ENCODE measurements at places on chromosomes 3 and 15.
A peak's percentile ranks its signal among the peaks of the same experiment; 100 is the strongest.

DNA sequence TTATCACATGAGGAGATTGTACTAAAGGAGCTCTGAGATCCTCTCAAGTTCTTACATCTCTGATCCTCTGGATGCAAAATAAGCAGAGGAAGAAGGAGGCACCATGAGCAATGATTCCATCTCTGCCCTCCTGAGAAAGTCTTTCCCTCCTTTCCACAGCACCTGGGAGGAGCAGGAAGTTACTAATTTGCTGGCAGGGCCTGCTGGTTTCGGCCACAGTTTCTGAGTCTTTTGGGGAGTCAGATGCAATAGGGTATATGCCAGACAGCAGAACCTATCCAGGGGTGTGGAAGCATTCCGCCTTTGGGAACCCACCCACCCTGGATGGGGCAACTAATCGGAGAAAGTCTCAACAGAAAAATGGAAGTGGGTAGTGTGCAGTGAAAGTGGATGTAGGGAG lies 38.5 kb upstream of the SPTSSB start:
- no peak for DNase-seq

DNA sequence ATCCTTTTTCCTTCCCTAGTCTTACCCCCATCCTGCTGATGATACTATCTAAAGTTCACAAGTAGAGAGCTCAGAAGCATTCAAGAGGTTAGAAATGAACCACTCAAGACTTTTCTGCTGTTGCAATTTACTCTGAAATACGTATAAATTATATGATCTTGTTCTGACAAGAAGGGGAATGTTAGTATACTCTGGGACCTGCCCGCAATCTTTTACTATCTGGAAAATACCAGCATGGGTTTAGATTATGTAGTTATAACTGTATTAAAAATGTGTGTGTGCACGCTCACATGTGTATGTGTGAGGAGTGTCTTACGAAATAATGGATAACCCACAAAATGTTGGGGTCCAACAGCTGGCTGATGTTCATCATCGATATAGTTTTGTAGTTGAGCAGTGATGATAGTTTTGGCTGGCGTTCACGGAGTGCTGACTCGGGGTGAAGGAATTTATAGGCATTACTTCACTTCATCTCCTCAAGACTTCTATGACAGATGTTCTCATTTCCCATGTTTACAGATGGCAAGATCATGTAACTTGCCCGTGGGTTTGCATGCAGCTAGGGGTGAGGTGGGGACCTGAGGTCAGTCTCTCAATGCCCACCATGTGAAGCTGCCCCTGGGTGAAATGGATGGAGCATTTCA lies 297.5 kb upstream of the LYSMD4 start:
- no peak for DNase-seq

- DNase-seq, result no peak
These were observed 29.8 kb downstream of the GOLGA8S start for GRCh38 chr15:23384371-23384770.

DNA sequence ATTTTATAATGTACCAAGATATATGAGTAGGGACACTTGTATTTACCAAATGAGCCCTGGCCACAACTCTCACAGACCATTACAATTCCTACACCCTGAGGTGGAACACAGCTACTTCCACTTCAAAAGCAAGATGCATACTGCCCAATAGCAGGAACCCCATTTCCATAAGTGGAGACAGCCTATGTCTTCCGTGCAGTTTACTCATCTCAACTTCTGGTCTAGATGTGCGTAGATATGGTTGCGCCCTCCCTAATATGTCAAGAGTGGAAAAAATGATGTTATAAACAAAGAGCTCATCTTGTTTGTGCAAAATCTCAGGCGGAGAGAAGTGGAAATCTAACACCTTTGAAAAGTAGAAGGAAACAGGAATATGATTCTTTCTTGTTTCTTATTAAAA lies 44.6 kb downstream of the RAB27A start:
- no peak for DNase-seq

DNA sequence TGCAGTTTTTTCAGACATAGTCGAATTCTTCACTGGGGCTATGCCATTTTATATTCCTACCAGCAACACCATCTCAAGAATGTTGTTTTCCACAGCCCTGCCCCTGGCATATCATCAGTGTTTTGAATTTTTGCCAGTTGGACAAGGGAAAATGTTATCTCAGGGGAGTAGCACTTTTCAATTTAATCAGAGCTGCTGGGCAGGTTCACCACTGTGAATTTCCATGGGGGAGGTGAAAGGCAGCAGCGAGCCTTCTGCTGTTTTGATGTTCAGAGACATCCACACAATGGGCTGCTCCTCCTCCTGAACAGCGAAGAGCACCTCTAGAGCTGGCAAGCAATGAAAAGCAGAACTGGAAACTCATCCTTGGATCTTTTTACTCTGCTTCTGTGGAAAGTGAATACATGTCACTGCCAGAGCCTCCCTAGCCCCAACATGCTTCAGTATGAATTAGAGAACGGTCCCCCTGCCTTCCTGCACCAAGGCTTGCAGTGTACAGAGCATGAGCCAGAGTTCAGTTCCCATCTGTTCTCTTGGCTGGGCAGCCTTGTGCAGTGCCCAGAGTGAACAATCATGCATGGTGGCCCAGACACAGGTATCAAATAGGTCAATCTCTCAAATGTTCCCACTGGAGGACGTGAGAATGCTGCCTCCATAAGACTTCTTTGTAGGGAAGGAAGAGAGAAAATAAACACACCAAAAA lies 56.1 kb upstream of the RAD18 start:
- no peak for DNase-seq

DNA sequence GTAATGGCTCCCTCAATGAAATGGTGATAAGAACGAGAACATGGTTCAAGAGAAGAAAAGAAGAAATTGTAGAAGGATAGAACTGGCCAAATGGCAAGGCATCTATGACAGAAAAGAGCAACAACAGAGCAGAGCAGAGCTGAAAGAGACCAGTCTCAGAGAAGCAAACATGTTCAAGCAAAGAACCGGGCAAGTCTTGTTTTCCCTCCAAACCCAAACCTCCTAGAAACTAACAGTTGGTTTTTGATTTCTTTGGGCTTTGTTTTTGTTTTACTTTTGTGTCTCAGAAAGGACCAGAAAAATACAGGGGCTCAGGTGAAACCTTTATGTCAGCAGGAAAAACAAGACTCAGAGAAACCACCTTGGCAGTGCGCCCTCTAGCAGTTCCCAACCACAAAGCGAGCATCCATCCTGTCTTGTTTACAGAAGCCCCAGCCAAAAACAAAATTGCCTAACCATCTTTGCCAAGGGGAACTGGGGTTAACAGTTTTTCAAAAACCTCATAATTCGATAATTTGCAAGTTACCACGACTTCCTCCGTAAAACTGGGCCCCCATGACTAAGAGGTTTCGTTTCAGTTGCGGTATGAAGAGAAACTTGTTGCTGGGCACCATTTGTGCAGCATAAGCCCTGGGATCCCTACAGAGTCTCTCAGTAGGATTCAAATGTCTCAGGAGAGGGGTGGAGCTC lies 159.2 kb upstream of the SLC24A5 start:
- peak; percentile 30 for DNase-seq

DNA sequence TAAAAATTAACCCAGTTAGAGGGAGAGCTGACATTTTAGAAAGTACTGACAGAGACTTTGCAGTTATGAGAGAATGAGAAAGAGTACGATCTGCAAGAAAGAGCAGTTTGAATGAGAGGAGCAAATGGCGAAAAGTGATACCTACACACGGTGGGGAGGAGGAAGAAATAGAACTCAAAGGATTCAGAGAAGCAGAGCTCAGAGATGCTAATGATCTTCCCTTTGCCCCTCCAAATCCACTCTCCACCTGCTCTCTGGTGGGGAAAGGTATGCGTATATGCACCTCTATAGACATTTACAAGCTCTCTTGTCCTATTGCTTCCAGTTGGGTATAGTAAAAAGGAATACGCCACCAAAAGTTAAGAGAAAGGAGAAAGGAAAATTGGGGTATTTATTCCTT lies 123.3 kb upstream of the TTC14 start:
- no peak for DNase-seq

- DNase-seq, result no peak
These were observed 8.6 kb upstream of the ISG20 start for GRCh38 chr15:88630141-88630721.

DNA sequence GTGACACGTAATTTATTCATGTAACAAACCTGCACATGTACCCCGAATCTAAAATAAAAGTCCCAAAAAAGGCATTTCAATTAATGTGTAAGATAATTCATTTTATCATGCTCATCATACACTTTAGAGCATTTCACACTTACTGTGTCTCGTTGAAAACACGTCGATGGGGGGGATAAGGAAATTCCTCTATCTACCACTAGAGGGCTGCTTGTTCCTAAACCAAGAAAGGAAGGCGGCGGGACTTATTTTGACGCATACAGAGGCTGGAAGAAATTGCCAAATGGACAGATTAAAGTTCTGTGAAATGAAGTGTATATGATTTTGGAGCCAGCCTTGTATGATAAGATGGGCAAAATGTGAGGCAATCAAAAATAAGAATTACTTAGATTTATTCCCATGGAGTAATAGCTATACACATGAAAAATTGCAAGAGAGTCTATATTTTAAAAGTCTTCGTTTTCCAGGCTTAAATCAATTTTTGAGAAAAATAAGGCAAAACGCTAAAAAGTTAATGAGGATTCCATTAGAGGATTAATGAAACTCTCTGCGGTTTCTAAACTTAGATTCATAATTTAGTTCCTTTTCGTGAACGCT lies 346.8 kb downstream of the CNTN3 start:
- peak; percentile 28 for DNase-seq

- DNase-seq, result no peak
These were observed 87.6 kb downstream of the NEK11 start for GRCh38 chr3:131114256-131114655.

- no peak for DNase-seq
These were observed 8.5 kb downstream of the VEPH1 start for GRCh38 chr3:157494581-157495281.

DNA sequence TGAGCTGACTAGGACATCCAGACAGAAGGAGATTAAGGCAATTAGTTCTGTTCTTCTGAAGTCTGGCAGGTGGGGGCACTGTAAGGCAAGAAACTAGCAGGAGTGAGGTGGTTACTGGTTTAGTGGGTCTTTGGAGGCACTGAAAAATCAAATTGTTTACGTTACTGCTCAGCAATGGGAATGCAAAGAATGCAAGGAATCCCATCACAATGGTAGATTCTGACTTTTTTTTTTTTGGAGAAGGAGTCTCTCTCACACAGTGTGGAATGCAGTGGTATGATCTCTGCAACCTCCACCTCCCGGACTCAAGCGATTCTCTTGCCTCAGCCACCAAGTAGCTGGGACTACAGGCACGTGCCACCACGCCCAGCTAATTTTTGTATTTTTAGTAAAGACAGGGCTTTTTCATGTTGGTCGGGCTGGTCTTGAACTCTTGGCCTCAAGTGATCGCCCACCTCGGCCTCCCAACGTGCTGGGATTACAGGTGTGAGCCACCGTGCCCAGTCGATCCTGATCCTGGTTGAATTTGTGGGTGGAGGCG lies 16.4 kb downstream of the FAM107A start:
- no peak for DNase-seq

- no peak for DNase-seq
These were observed 55.0 kb downstream of the FLNB start for GRCh38 chr3:58063022-58063815.

DNA sequence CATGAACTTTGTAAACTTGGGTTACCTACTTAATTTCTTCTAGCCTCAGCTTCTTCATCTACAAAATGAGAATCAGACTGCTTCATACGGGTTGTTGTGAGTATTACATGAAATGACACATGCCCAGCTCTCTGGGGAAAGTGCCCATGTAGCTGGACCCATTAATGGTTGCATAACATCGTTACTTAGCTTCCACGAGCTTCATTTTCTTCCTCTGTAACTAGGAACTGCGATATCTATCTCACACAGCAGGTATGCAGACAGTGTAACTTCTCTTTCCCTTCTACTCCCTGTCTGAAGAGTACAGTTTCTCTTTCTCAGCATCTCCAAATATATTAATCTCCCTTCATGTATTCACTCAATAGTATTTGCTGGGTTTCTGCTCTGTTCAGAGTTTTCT lies 37.9 kb upstream of the DLG1 start:
- no peak for DNase-seq

DNA sequence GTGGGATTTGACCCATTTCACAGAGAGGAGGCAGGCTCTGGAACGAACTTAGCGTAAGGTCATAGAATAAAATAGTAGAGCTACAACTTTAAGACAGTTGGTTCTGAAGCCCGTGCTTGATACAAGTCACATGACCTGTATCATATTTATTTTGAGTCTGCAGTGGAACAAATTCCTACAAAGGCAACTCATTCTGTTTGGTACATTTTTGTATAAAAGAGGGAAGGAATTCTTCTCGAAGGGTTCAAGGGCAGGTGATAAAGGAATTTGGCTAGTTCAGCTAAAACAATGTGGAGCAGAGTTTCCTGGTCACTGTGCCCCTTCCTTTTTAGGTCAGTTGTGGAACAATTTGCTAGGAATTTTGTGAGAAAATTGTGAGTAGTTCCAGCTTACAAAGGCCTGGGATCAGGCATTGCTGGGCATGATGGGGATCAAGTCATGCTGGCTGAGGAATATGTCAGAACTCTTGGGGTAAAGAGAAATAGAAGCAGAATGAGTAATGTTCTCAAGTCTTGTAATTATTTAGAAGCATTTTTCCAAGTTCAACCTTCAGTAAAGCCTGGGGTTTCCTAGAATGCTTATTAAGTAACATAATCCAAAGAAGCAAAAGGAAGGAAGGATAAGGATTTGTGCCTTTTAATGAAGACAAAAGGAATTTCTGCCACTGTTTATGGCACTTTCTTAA lies 19.1 kb downstream of the USP3 start:
- DNase-seq, result no peak

DNA sequence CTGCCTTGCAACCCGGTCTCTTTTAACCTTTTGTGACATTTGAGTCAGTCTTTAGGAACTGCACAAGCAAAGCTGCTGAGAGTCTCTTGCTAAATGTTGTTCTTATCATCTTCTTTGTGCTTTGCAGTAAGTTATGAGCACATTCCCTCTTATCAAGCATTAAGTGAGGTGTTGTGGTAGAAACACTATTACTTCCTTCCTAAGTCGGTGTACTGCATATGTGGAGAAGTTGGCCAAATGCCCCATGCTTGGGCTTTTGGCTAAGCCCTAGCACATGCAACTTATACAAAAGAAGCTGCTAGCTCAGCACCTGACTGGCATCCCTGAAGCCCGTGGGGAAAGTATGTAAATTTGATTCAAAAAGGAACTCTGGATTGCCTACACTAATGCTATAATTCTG lies 136.5 kb upstream of the RBMS3 start:
- no peak for DNase-seq

GRCh38 chr3:140540262-140540661 lies 137.6 kb upstream of the TRIM42 start:
- no peak for DNase-seq

DNA sequence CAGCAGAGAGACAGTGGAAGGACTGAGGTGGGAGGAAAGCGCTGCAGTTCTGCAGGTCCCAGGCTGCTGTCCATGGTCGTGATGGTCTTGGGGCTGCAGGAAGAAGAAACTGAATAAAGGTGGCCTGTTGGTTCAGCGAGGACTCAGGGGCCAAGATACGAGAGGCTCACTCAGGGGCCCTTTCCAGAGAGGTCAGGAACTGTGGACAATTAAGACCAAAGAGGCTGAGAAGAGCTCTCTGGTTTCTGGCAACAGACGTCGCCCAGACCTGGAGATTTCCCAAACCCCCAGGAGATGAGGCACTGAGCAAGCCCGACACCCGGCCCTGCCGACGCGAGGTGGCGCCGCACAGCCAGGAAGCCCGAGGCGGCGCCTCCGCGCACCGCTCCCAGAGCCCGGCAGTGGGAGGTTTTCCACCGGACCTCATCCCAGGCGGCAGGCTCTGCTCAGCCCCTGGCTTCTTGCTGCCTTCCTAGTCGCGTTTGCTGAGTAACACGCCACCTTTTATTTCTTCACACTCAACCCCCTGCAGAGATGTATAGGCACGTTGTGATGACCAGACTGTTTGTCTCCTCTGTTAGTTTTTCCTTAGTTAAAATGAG lies 56.4 kb upstream of the ARRDC4 start:
- DNase-seq, result peak; percentile 27

Measured in activated CD8-positive, alpha-beta T cell treated with anti-CD3 and anti-CD28 coated beads, Interleukin-2, amount 10 ng/mL, durations not matched to agents 7 days and 5 days (primary cell).